GM23248 (cell line): ENCODE measurements at places on chromosomes 5 and 9. TPM values are rescaled to one million over a fixed set of nuclear protein-coding genes. Genes with fewer than 3 reads are reported as not detected.

GRCh38 chr5:147403651-147404640, 105.9 kb downstream of the DPYSL3 start:
- H3K4me3 ChIP-seq = peak overlapping the region; percentile 70
- no peaks in the 10 kb centered on the region for H3K36me3 ChIP-seq
- peak; percentile 98 for DNase-seq
- peaks cover 42% of the 10 kb centered on the region for H3K4me1 ChIP-seq
- H3K27ac ChIP-seq = peak overlapping the region; percentile 100
- no peaks in the 10 kb centered on the region for H3K27me3 ChIP-seq

DNA sequence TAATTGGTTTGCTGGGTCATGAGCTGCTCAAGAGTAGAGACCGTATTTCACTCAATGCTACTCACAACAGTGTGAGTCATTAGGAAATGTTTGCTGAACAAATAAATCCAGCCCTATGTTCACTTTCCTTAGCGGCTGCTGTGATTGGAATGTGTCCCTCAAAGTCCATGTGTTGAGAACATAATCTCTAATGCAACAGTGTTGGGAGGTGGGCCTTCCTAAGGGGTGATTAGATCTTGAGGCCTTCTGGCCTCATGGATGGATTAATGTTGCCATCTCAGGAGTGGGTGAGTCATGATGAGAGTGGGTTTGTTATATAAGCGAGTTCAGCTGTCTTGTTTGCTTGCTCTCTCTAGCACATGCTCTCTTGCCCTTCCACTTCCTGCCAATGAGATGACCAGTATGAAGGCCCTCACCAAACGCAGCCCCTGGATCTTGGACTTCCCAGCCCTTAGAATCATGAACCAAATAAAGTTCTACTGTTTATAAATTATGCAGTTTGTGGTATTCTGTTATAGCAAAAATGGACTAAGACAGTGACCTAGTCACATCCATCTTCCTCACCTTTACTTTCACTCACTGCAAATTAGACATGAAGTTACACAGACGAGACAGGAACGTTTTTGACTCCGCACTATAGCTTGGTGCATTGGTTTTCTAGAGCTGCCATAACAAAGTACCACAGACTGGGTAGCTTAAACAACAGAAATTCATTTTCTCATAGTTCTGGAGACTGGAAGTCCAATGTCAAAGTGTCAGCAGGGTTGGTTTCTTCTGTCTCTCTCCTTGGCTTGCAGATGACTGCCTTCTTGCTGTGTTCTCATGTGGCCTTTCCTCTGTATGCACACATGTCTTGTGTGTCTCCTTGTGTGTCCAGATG, 50.9 kb upstream of the FAM169A start:
- no peak overlapping the region for H3K27ac ChIP-seq
- H3K4me1 ChIP-seq = no peaks in the 10 kb centered on the region
- peak; percentile 14 for DNase-seq
- no peak overlapping the region for H3K4me3 ChIP-seq

DNA sequence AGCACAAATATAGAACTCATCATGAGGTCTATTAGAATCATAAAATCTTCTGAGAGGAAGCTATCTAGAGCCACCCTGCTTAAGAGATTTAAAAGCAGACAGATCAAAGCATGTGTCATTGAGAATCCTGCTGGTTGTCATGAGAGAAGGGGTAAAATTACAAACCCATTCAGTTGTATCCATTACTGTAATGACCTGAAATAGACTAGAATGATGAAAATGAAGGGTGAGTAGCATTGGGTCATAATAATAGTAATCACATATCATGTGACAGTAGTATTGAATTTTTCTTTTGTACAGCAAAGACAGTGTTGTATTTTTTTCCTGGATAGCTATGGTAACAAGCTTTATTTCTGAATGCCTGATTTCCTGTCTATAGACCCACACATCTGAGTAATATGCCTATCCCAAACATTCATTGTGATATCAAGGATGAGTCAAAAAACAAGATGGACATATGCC, 149.0 kb downstream of the PDE4D start:
- peak; percentile 71 for DNase-seq
- peak overlapping the region; percentile 65 for H3K27ac ChIP-seq
- no peak overlapping the region for H3K4me3 ChIP-seq

- H3K27ac ChIP-seq = no peak overlapping the region
- H3K36me3 ChIP-seq = no peaks in the 10 kb centered on the region
- no peaks in the 10 kb centered on the region for H3K4me1 ChIP-seq
These were observed 4.2 kb downstream of the SARDH start for GRCh38 chr9:133733796-133734533.

DNA sequence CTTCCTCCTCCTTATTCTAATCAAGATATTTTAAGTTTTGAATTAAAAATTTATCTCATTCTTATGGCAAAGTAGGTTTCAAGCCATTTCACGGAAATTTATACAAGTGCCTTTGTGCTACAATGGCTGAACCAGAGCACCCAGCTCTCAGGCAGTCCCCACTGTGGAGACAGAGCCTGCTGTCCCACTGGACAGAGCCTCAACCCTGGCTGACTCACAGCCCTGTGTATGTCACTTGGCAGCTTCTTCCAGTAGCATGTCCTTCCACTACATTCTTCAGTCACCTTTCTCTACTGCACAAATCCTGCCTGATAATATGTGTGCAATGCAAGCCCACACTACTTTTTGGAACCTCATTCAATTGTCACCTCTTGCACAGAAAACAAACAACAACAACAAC, 253.1 kb downstream of the PDE4D start:
- no peaks in the 10 kb centered on the region for H3K36me3 ChIP-seq
- no peak overlapping the region for H3K27ac ChIP-seq
- no peaks in the 10 kb centered on the region for H3K27me3 ChIP-seq
- H3K4me1 ChIP-seq = no peaks in the 10 kb centered on the region

DNA sequence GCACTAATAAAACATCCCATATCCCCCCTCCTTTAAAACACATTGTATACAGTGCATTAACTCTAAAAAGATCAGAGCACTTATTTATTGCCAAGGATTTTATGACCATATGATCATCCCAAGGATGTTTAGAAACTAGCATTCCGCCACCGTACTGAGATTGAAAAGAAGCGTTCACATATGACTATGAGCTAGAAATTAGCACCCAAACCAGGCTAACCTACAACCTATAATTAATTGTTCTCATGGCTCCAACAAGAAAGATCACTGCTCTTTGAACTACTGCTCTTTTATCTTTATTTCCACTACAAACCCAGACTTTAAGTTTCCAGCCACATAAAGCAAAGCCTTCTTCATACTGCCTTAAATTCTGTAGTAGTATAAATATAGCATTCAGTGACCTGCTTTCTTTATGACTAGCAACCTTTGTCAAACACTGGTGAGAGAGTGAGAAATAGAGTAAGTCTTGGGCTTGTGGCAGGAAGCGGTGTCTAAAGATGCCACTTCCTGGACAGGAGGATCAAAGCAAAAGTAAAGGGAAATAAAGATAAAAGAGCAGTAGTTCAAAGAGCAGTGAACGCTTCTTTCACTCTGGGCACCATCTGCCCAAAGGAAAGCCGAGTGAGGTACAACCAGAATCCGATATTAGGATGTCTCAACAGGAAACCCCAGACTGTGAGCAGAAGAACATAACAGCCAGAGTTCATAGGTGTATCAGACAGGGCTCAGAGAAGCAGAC, 151.1 kb upstream of the ERCC6L2 start:
- no peaks in the 10 kb centered on the region for H3K36me3 ChIP-seq
- no peaks in the 10 kb centered on the region for H3K4me1 ChIP-seq
- peaks cover 28% of the 10 kb centered on the region for H3K27me3 ChIP-seq
- no peak for DNase-seq
- no peak overlapping the region for H3K4me3 ChIP-seq
- no peak overlapping the region for H3K27ac ChIP-seq

GRCh38 chr5:56581426-56581825, 233.9 kb upstream of the MAP3K1 start:
- no peak for DNase-seq
- no peak overlapping the region for H3K27ac ChIP-seq
- peaks cover 28% of the 10 kb centered on the region for H3K27me3 ChIP-seq
- 0 out of 2 replicates have a peak, but pooled peaks cover 6% of the 10 kb centered on the region for H3K4me1 ChIP-seq
- no peaks in the 10 kb centered on the region for H3K36me3 ChIP-seq
- no peak overlapping the region for H3K4me3 ChIP-seq

GRCh38 chr5:173328844-173329490, 753 bp upstream of the STC2 start:
- peak overlapping the region; percentile 86 for H3K27ac ChIP-seq
- peak; percentile 94 for DNase-seq
- peak overlapping the region; percentile 88 for H3K4me3 ChIP-seq
- peaks cover 29% of the 10 kb centered on the region for H3K4me1 ChIP-seq
- H3K36me3 ChIP-seq = peaks cover 18% of the 10 kb centered on the region

DNA sequence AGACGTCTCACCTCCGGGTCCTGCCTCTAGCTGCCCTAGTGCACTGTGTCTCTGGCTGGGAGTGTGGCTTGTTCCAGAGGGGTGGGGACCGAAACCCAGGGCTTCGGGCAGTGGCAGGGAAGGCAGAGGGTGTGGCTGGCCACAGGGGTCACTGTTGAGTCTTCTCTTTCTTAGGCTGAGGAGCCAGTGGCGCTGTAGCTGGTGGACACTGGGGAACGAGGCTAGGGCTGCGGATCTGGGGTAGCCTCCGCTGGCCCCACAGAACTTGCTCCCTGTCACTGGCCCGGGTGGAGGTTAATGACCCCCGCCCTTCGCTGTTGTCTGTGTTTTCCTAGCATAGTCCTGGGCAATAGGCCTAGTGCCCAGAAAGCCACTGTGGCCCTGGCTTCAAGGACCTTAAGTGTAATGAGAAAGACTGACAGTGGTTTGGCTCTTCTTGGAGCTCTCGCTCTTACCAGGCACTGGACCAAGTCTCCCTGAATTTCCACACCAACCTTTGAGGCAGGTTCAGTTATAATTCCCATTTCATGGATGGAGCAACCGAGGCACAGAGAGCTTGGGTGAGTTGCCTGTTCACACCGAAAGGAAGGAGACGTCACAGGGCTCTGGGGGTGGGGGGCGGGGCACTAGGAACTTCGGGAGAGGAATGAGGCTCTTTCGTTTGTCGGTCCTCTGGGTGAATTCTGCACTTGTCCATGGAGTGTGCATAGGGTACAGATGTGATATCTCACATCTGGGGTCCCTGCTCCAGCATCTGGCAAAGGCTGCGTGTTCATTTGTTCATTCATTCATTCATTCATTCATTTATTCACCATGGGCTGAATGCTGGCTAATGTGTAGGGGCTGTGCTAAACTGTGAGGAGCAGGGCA, 4.8 kb upstream of the IER5L start:
- no peaks in the 10 kb centered on the region for H3K36me3 ChIP-seq
- H3K4me3 ChIP-seq = no peak overlapping the region
- no peaks in the 10 kb centered on the region for H3K27me3 ChIP-seq
- peak; percentile 54 for DNase-seq
- no peak overlapping the region for H3K27ac ChIP-seq
- H3K4me1 ChIP-seq = no peaks in the 10 kb centered on the region

GRCh38 chr5:100691085-100691484, 155.9 kb downstream of the FAM174A start:
- no peak overlapping the region for H3K4me3 ChIP-seq
- H3K27ac ChIP-seq = no peak overlapping the region
- H3K4me1 ChIP-seq = peaks cover 19% of the 10 kb centered on the region
- no peak for DNase-seq
- no peaks in the 10 kb centered on the region for H3K27me3 ChIP-seq

DNA sequence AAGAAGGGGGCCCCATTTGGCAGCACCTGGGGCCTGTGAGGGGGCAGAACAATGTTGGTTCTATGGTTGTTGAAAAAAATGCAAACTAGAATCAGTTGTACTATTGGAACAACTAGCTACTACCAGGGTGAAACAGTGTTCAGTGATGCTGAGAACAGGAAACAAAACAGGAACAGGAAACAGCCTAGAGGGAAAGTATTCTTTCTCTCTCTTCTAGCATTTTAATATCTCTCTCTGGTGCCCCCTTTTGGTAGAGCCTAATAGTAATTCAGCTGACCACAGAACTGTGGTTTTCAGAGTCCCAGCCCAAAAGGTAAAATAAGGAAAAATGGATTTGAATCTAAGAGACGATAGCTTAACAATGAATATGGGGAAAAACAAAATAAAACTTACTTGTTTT, 138.0 kb upstream of the KCNN2 start:
- peak; percentile 6 for DNase-seq
- H3K27ac ChIP-seq = no peak overlapping the region
- no peaks in the 10 kb centered on the region for H3K36me3 ChIP-seq
- no peak overlapping the region for H3K4me3 ChIP-seq
- no peaks in the 10 kb centered on the region for H3K4me1 ChIP-seq
- no peaks in the 10 kb centered on the region for H3K27me3 ChIP-seq

GRCh38 chr9:20397348-20397747, 225.0 kb downstream of the MLLT3 start:
- H3K4me3 ChIP-seq = no peak overlapping the region
- H3K27ac ChIP-seq = no peak overlapping the region
- no peak for DNase-seq
- H3K4me1 ChIP-seq = no peaks in the 10 kb centered on the region
- H3K36me3 ChIP-seq = no peaks in the 10 kb centered on the region
- no peaks in the 10 kb centered on the region for H3K27me3 ChIP-seq

- H3K4me1 ChIP-seq = peaks cover 15% of the 10 kb centered on the region
- no peak for DNase-seq
- H3K27me3 ChIP-seq = no peaks in the 10 kb centered on the region
- no peak overlapping the region for H3K4me3 ChIP-seq
These were observed 109.2 kb downstream of the FBXW11 start for GRCh38 chr5:171897231-171897630.

- H3K36me3 ChIP-seq = peaks cover 8% of the 10 kb centered on the region; the same call in 1 of the 2 replicates
- no peaks in the 10 kb centered on the region for H3K27me3 ChIP-seq
- no peak overlapping the region for H3K4me3 ChIP-seq
- DNase-seq = peak; percentile 18
- H3K4me1 ChIP-seq = peaks cover 63% of the 10 kb centered on the region
These were observed 7.6 kb downstream of the SPRY4 start for GRCh38 chr5:142317173-142317572.

DNA sequence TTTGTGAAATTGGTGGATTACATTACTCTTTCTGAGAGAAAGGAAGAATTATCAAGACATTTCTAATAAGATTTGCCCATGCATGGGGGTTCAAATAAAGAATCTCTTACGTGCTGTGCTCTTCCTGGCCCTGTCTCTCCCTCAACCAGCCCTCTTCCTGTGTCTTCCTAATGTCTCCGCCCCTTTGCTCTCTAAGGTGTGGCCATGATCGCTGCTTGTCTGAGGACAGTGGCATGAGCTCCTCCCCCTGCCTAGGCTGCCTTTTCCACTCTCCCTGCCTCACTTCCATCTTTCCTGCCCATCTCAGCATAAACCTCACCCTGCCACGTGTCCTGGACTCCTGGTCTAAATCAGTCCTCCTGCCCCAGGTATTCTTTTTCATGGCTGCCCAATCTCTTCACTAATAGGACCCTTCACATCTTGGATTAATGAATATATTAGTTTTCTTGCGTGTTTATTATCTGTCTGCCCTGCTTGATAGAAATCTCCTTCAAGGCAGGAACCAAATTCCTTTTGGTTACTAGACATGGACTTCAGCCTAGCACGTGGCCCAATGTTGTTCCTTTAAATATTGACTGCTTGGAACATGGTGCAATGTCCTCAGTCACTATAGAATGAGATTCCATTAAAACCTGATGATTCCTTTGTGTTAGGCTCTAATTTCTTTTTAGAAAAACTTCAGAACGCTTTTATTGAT, 122.3 kb downstream of the MTRR start:
- no peak for DNase-seq
- H3K27ac ChIP-seq = no peak overlapping the region
- no peaks in the 10 kb centered on the region for H3K36me3 ChIP-seq
- H3K4me3 ChIP-seq = no peak overlapping the region

GRCh38 chr5:143569722-143570567, 166.5 kb upstream of the NR3C1 start:
- no peaks in the 10 kb centered on the region for H3K4me1 ChIP-seq
- H3K36me3 ChIP-seq = no peaks in the 10 kb centered on the region
- H3K27me3 ChIP-seq = no peaks in the 10 kb centered on the region

SLC4A9 gene
- polyA plus RNA-seq = not detected in 2 replicates

LCN2 gene
- not detected in 2 replicates for polyA plus RNA-seq

GDA gene
- polyA plus RNA-seq = not detected in 2 replicates

MTMR12 gene
- polyA plus RNA-seq = 5.1 and 5.5 TPM in 2 replicates

RANBP3L gene
- not detected in 2 replicates for polyA plus RNA-seq

ZFP2 gene
- 0.65 and 0.74 TPM in 2 replicates for polyA plus RNA-seq

KCNMB1 gene
- not detected in 2 replicates for polyA plus RNA-seq

QRFP gene
- polyA plus RNA-seq = 0.18 and 0.53 TPM in 2 replicates

GZMA gene
- not detected in 2 replicates for polyA plus RNA-seq
